ENCODE measurements at places on chromosomes 6 and 20.

- no peak for DNase-seq
These were observed 40.1 kb upstream of the SLC16A10 start for GRCh38 chr6:111047244-111047643.

DNA sequence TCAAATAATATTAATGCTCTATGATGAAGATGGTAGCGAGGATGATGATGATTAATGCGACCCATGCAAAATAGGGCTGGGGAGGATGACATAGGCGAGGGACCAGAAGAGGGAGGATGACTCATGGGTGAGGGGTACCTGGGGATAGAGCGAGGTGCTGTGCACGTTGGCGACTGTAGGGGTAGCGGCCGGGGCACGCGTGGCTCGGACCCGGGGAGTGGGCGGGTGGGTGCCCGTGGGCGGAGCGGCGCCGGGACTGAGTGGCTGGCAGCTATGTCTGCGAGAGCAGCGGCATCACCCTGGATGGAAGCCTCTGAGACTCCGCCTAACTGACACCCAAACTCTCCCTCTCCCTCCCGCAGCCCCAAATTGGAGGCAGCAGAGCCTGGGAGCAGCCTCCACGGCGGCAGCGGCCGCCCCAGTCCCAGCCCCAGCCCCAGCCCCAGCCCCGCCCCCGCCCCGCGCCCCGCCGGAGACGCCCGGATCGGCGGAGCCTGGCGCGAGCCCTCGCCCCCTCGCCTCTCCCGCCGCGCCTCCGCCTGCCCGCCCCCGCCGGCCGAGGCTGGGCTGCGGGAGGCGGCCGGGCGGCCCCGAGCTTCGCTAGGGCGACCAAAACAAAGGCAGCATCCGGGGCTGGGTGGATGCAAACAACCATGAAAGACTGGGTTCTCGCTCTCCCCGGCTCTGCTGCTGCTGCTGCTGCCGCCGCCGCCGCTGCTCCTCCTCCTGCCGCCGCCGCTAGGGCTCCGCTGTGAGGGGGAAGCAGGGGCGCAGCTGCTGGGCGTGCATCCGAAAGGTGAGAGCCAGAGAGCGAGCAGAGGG, at the start of gene RIMS1:
RIMS1 (plus strand) TSS at position 367 of the 822 bp plus-strand sequence. CDS start 474 bp downstream, outside the sequence.
- DNase-seq: no peak

- DNase-seq: no peak
These were observed 30.7 kb downstream of the ADGRG6 start for GRCh38 chr6:142332393-142333098.

DNA sequence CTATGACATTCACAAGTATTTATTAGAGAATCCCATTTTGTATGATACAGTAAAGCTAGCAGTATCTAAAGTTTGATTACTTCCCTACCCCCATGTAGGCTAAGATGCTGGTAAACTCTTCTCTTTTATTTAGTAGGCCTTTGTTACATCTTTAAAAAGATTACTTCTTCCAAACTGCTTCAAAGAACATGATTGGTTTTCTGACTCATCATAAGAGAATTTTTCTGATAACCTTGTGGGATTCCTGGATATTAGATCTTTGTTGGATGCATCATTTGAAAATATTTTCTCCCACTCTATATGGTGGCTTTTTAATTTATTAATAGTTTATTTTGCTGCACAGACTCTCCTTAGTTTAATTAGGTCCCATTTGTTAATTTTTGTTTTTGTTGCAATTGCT, 898.3 kb upstream of the ADGRB3 start:
- no peak for DNase-seq

- DNase-seq: no peak
These were observed 142.9 kb downstream of the TPBG start for GRCh38 chr6:82506526-82506925.

DNA sequence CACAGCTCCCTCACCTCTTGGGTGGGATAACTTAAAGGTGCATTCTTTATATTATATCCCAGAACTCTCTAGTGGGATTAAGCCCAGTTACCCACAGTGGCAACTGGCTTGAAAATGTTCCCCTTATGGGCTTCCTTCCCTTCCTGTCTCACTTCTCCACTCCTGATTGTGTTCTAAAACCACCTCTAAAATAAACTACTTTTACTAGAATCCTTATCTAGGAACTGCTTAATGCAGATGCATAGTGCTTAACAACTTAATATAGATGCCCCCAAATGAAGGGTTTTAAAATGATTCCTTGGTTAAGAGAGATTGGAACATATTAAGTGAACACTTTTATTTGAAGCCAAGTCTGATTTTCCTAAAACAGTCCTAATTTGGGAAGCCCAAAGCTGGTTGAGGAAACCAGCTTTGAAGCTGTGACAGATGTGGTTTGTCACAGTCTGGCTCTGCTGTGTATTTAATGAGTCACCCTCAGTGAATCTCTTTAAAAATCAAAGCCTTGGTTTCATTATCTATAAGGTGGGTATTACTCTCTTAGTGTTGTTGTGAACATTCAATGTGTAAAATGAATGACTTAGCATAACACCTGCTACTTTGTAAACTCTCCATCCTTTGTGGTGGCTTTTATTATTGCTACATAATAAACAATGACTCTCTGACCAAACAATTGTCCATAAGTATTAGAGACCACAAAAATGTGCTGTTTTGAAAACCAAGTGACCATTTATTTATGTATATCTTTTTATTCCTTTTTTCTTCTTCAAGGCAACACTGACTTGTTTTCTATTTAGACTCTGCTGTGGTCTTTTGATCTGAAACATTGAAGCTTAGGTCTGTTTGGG, 24.4 kb downstream of the PLCB1 start:
- no peak for DNase-seq

DNA sequence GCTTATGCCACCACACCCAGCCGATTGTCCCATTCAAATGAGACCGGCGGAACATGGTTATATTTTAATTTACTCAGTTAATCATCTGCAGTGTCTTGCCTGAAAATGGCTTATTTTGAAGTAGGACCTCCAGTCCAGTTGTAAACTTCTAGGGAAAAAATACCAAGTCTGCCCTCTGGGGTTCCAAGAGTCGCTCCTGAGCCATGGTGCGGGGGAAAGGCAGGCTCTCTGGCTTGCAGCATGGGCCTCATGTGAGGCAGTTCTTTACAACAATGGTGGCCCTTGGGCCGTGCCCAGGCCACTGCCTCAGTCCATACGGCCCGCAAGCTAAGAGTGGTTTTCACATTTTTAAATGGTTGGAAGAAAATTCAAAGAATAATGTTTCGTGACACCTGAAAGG, 62.7 kb upstream of the XRN2 start:
- no peak for DNase-seq

DNA sequence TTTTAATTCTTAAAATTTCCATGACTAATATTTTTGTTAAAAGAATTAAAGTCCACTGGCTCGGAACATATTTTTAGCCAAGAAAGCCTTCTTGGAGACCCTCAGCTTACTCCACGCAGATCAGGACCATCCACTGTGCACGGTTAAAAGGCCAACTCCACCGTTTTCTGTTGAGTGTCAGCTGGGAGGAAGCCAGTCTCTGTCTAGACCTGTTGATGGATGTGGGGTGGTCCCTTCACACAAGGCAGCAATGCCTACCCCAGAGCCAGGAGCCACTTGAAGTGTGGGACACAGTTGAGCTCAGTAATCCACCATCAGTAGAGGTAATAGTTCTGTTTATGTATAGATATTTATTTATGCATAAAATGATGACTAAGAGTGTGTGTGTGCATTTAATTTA, 19.9 kb upstream of the QKI start:
- no peak for DNase-seq

DNA sequence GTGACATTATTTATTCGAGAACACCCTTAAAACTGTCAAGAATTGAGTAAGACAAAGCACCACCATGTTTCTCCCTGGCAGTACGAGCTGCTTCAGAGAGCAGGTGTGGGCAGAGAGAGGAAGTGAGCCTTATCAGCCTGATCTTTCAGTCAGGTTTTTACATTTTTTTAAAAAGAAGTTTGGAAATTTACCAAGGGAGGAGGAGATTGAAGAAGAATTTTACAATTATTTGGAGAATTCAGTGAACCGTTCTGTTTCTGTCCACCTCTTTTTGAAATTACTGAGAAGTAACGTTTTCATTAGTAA, 75.5 kb downstream of the ZDHHC14 start:
- no peak for DNase-seq

DNA sequence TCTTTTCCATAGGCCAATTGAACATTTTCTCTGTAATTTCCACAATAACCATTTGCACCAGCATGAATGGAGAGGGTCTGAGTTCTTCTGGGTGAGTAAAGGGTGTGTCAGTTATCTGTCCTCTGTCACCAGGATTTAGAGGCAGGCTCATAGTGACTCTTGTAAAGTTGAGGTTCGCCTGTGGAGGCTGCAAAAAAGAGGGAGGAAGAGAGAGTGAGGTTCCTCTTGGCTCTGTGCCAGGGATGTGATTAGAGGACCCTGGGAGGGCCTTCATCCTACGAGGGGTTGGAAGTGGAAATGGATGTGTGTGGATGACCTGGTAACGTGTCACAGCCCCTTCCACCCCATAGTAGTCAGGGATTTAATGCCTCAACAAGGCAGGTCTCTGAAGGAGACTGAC, 242.0 kb downstream of the ESR1 start:
- DNase-seq: no peak

DNA sequence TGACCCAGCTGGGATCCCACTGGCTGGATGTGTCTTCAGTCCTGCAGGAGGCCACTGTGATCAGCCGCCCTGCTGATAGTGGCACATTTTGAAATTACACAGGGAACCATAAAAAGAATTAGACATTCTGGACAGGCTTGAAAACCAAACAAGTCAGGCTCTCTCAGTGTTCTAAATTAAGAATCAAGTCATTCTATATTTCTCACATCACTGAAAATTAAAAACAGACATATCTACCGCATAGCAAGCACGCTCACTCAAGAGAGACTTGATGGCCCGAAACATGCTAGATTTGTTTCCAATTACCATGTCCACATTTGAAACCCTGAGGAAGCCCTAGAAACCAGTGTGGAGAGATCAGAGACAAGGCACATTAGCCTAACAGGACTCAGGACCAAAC, 57.7 kb downstream of the NFATC2 start:
- DNase-seq: no peak

- no peak for DNase-seq
These were observed 12.2 kb downstream of the TTBK1 start for GRCh38 chr6:43255408-43256054.
